HTR-8/SVneo (cell line): ENCODE measurements at places on chromosomes 5 and 9.
A peak's percentile ranks its signal among the peaks of the same experiment; 100 is the strongest.

- DNase-seq = no peak
Measured at GRCh38 chr9:134826336-134827285, 54.0 kb upstream of the FCN2 start.

DNA sequence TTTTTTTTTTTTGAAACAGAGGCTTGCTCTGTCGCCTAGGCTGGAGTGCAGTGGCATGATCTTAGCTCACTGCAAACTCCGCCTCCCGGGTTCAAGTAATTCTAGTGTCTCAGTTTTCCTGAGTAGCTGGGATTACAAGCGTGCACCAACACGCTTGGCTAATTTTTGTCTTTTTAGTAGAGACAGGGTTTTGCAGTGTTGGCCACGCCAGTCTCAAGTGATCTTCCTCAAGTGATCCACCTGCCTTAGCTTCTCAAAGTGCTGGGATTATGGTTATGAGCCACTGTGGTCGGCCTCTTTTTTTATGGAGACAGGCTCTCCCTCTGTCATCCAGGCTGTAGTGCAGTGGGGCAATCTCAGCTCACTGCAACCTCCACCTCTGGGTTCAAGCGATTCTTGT is 82.9 kb downstream of the RAB24 start:
- no peak for DNase-seq

DNA sequence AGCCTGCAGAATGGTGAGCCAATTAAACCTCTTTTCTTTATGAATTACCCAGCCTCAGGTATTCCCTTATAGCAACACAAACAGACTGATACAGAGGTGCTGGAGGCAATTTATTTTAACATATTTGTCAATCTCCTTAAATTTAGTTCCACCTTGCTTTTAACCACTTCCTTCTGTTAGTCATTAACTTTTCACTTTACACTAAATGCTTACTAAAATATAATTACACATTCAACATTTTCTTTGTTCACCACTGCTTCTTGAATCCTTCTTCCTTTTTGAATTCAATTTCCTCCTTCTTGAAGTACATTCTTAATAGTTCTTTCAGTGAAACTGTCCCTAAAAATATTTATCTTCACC is 39.4 kb downstream of the LYRM7 start:
- DNase-seq = no peak

GRCh38 chr9:37378613-37379004 is 43.9 kb upstream of the GRHPR start:
- no peak for DNase-seq

GRCh38 chr5:32534041-32534440 is 51.3 kb upstream of the SUB1 start:
- DNase-seq = no peak

- peak; percentile 81 for DNase-seq
Measured at GRCh38 chr9:111957856-111958631, 61.4 kb downstream of the UGCG start.
